SW480 (cell line): ENCODE measurements at places on chromosomes 6 and 20.

GRCh38 chr6:7992002-7992815 is 72.0 kb downstream of the BLOC1S5 start:
- peak; percentile 33 for DNase-seq

- DNase-seq, result peak; percentile 79
These were observed 7.7 kb upstream of the C20orf203 start for GRCh38 chr20:32681175-32682084.

DNA sequence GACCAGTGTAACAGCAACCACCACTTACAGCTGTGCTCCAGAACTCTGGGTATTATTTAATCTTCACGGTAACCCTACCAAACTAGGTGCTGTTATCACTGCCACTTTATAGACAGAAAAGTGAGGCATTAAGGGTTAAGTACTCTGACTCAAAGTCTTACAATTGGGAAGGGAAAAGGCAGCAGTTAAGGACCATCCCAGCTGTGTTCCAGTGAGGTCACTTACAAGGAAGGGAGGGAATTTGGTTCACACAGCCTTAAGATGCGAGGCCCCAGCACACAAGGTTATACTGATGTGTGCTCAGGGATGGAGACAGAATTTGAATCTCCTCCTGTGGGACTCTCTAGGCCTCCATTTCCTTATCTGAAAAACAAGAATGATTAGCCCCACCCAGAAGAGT is 46.7 kb downstream of the TRERF1 start:
- no peak for DNase-seq

DNA sequence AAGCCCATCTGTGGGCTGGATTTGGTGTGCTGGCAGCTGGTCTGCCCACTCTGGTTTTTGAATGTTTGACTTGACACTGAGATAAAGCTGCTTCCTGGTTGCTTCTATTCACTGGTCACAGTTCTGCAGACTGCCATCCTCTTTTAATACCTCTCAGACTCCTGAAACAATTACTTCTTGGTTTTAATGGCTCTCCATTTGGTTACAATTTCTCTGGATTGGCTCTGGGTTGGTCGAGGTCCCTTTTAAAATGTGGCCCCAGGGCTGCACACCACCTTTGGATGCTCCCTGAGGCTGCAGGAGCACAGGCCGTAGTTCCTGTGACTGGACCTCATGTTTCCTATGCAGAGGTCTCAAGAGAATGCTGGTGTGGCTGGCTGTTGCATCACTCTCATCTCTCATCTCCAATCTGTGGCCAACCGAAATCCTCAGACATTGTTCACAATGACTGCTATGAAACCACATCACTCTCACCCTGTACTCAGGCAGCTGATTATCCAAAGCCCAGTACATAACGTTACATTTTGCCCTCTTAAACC is 98.5 kb downstream of the INSM1 start:
- peak; percentile 52 for DNase-seq

- peak; percentile 28 for DNase-seq
These were observed 476.9 kb downstream of the KHDRBS2 start for GRCh38 chr6:61809004-61809595.

DNA sequence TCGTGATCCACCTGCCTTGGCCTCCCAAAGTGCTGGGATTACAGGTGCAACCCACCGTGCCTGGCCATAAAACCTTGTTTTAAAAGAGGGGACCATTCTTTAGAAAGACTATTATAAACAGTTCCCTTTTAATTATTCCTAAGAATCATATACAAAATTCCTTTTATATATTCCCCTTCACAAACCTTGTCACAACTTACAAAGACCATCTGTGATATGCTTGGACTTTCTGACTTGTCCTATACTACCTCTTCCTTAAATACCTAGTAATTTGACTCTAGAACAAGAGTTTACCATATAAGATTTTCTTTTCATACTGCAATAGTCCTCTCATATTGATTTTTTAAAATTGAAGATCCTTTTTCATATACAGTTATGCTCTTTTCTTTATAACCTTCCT is 135.8 kb upstream of the PRSS16 start:
- DNase-seq, result no peak

- DNase-seq, result no peak
These were observed 59.2 kb downstream of the TMEM244 start for GRCh38 chr6:129801909-129802308.

DNA sequence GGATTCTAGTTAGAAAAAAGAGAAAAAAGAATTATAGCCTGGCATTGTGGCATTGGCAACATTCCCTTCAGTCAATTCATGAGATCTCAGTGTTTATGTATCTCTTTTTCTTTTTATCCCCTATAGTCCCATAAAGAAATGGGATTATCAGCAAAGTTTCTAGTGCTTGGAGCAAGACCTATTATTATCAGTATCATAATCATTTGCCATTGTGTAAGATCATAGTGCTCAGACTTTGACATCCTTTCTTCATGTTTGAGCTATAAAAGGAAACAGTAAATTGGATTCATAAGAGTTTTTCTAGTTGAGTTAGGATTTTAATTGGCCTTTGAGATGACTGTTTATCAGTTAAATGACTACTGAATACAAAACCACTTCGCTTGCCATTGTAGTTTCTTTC is 295.6 kb downstream of the GRIK2 start:
- no peak for DNase-seq

DNA sequence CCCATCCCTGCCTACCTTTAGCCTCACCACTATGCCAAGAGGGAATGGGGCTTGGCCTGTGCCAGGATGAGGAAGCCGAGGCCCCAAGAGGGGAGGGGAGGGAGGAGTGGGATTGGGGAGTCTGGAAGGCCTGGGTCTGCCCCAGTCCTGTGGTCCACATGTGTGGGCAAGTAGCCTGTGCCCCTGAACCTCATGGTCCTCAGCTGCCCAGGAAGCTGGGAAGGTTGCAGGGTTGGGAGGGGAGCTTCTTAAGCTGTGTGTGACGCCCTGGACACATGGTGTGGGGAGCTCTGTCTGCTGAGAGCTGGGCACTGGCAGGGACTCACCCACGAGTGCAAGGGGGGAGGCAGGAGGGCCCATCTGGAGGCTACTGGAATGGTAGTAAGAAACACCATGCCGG is 31.7 kb downstream of the DLGAP4 start:
- no peak for DNase-seq

GRCh38 chr20:8322662-8323217 is 190.7 kb downstream of the PLCB1 start:
- no peak for DNase-seq

DNA sequence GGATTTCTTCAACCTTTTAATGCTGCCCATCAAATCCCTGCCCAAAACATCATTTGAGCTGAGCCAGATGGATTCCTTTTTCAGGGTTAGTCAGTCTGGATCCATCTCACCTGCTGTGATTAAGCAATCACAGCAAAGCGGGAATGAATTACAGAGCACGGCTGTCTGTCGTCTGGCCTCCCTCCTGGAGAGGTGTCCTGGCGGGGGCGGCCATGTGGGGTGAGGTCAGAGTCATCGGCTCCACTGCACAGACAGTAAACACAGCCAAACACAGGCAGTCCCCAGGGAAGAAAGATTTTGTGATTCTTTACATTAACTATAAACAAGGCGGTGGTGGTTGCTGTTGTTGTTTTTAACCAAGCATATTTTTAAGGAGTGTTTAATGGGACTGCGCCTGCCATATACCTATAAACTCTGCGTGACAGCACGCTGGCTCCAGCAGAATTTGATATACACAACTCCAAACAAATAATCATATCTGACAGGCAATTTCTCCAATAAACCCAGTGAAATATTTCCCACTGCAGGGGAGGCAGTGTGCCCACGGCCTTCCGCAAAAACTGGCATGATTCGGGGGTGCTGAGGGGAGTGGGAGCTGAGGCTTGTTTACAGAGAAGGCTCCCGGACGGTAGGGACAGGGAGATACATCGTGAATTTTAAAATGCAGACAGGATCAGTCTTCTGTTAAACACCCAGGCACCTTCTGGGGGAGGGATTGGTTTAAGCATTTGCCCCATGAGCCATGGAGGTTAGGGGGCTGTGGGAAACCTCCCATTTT is 232.0 kb upstream of the PMEPA1 start:
- DNase-seq, result no peak

- no peak for DNase-seq
These were observed 19.6 kb downstream of the NKX2-4 start for GRCh38 chr20:21377701-21378100.
